ENCODE measurements at places on chromosomes 16 and 17. TPM values are rescaled to one million over a fixed set of nuclear protein-coding genes. Genes with fewer than 3 reads are reported as not detected.

DNA sequence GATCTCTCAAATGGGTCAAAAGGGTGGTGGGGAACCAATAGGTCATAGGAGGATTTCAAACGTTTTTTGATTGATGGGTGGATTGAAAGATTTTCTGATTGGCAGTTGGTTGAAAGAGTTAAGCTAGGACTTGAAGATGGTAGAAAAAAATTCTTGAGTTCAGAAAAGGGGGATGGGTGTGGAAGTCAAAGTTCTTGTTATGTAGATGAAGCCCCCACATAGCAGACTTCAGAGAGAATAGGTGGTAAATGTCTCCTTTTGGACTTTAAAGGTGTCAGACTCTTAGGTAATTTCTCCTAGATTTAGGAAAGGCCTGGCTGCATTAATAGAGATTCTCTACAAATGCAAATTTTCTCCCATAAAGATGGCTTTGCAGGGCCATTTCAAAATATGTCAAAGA, 163.3 kb downstream of the HS3ST4 start:
- DNase-seq, result no peak

- DNase-seq, result no peak
Measured at GRCh38 chr16:19939553-19939952, 54.9 kb upstream of the GPRC5B start.

- DNase-seq, result no peak
Measured at GRCh38 chr16:81484908-81485624, 40.5 kb downstream of the CMIP start.

DNA sequence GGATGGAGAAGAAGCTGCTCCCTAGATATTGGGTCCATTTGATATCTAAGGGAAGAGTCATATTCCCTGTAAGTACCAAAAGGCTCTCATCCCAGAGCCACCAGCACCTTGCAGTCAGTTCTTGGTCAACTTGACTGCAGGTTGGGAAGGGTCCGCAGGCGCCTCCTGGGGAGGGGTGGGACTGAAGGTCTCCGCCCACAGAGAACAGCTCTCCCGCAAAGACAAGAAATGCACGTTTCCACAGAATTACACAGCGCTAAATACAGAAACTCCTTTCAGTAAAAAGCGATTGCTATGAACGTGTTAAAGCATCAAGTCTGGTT, 864 bp upstream of the CTCF start:
- no peak for DNase-seq

DNA sequence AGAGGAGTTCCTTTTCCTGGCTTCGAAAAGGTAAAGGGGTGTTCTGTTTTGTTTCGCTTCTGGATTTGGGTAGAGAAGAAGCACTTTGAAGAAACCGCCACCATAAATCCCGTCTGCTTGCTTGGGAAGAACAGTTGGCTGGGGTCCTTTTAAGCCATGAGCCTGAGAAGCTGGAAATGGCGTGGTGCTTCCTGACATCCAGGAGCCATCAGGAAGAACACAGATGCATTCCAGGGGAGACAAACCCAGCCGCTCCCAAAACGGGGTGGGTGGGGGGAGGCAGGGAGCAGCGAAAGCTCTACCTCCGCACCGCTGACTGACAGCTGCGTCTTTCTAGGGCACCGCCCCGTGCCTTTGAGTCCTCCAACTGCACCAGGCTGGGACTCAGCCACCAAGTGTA, 91.6 kb downstream of the ZDHHC7 start:
- DNase-seq, result no peak

GRCh38 chr17:44960691-44961090, 7.4 kb downstream of the C1QL1 start:
- DNase-seq, result peak; percentile 68

- DNase-seq, result no peak
Measured at GRCh38 chr16:86356804-86357203, 153.5 kb upstream of the FOXF1 start.

DNA sequence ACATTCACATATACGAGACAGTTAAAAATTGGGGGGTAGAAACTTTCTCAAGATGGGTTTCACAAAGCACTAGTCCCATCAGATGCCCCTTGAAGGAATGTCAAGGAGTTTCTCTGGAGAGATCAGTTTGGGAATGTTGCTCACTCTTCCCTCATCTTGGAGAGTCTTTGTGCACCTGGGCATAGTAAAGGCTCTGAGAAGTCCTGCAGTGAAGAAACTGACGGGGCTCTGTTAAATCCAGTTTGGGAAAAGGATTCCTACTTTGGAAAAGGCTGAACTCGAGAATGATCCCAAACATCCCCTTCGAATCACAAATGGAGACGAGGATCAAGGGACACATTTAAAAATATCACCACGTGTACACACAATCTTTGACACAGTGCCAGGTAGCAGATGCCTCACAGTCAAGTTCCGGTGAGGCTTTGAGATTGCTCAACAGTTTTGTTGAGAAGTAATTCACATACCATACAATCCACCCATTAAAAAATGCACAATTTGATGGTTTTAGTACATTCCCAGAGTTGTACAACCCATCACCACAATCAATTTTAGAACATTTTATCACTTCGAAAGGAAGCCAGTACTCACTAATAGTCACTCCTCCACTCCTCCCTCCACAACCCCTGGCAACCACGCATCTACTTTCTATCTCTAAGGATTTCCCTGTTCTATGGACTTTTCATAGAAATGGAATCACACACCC, 203.4 kb upstream of the FOXF1 start:
- no peak for DNase-seq

- no peak for DNase-seq
Measured at GRCh38 chr17:81838753-81839255, 4.0 kb upstream of the PPP1R27 start.

The CDH1 gene
- total RNA-seq, result 612 TPM

The FAM20A gene
- total RNA-seq, result not detected

The PERCC1 gene
- not detected for total RNA-seq

The TP53TG3F gene
- total RNA-seq, result not detected

The CTRB1 gene
- total RNA-seq, result not detected

The ZPBP2 gene
- not detected for total RNA-seq

The RAMP2 gene
- total RNA-seq, result 5.2 TPM

The PPY gene
- not detected for total RNA-seq

The PRAC1 gene
- total RNA-seq, result not detected

The CACNG1 gene
- total RNA-seq, result not detected

The RNU2-1 gene
- total RNA-seq, result not detected
